ENCODE measurements at places on chromosomes 2 and 18.

- no peak for DNase-seq
Measured at GRCh38 chr2:214005337-214005736, 405.5 kb upstream of the VWC2L start.

DNA sequence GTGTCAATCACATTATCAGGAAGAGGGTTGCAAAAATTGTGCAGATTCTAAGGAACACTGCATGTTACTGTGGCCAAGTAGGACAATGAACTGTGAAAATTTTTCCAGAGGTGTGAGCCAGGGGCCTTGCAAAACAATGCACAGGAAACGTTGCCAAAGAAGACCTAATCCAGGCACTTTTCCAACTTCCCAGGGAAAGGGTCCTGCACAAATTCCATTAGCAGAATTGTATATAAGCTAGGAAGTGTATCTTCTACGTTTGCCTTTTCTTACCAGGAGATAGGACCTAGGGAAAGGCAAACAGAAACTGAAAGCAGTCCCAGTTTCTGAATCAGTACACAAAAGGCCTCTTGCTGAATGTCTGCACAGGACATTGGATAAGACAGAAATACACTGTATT lies 1888.3 kb upstream of the CELF4 start:
- DNase-seq, result no peak

- no peak for DNase-seq
Measured at GRCh38 chr2:178282075-178282815, 87.9 kb downstream of the OSBPL6 start.

DNA sequence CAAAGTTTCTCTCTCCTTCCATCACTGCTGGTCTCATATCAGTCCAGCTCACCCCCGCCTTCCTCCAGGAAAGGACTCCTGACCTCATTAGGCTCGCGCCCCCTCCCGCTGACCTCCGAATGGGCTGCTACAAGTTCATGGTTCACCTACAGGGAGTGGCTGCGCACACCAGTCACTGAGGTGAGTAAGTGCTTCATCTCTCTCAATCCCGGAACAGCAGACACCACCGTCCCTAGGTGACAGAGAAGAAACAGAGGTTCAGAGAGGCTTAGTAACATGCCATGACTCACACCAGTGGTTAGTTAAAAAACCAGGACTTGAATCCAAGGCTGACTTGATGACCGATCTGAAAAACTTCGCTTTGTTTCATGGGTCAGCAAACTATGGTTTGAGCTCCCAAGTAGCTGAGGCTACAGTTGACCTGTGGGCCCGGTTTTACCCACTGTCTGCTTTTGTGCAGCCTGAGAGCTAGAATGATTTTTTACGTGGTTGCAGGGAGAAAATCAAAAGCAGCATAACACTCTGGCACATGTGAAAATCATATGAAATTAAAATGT lies 42.0 kb downstream of the ZFP36L2 start:
- no peak for DNase-seq

DNA sequence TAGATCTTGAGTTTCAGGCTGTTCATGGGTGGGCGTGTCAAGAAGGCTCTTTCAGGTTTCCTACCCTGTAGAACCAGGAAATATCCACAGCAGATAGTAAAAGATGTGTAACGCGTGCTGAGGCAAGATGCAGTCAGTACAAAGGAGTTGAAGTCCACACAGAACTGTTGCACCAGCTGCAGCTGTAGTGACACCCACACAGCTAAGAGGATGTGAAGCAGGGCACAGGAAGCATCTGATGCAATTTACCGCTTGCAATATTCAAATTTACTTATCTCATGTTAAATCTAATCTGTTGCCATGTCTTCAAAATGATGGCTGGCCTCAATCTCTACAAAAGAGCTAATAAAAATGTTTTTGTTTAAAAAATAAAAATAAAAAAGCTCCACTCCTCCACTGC lies 132.8 kb downstream of the ARHGAP15 start:
- no peak for DNase-seq

- no peak for DNase-seq
Measured at GRCh38 chr2:156471762-156472161, 35.6 kb downstream of the GPD2 start.

DNA sequence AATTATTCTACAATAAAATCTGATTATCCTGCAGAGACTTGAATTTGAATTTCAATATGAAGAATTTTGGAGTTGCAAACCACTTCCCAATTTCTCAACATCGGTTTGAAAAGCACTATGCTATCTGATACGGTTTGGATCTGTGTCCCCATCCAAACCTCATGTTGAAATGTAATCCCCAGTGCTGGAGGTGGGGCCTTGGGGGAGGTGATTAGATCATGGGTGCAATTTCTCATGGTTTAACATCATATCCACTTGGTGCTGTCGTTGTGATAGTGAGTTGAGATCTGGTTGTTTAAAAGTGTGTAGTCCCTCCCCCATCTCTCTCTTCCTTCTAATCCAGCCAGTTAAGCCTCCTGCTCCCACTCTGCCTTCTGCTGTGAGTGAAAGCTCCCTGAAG lies 205.7 kb downstream of the NBAS start:
- no peak for DNase-seq

DNA sequence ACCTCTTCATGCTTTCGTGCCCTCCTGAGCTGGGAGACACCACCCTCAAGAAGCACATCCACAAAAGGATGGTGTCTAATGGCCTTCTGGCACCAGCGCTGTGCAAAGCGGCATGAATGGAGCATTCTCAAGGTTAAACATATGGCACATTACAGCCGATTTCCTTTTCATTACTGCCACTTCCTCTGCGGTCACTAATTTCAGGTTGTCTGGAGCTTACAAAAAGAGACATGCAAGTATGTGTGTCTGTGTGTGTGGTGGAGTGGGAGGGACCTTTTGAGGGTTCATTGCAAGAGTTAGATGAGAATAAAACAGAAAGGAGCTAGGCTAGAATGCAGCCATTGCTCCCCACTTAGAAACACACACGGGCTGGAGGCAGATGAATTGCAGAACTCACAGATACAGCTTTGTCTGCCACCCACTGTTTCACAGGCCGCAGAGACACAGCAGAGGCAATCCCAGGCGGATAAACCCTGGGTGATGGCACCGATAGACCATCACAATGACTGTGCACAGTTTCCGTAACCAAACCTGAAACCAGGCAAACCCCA lies 76.0 kb downstream of the TGIF1 start:
- peak; percentile 24 for DNase-seq

DNA sequence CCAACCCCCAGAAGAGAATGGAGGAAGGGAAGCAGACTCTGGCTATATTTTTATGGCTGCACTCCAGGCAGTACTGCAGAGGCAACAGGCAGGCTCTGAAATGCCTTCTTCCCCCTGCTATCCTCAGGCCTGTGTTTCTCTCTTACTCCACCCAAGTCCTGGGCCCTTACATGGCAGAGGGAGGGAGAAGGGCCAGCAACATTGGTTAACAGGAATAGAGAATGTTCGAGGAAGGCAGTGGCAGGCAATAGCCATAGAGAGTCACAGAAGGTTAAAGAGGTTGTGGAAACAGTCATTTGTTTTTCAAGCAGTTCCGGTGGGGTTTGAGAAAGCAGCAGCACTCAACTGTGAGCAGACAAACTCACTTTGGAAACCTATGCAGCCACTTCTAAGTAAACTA lies 15.1 kb upstream of the DARS1 start:
- no peak for DNase-seq

DNA sequence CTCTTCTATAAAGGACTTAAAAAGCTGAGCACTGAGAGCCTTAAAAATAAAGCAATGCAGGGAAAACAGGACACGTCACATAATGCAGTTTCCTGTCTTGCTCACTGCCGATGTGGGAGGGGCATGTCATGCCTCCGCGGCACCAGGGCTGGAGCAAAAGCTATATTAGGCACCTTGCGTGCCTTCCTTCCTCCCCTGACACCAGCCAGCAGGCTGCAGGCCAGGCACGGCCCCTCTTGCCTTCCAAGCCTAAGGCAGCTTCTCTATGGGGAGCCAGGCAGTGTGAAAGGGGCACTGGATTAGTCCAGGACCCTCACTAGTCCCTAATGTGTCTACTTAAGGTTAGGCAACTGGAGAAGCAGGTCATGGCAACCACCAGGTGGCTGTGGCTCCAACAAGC lies 26.3 kb downstream of the MRPL35 start:
- DNase-seq, result peak; percentile 62

DNA sequence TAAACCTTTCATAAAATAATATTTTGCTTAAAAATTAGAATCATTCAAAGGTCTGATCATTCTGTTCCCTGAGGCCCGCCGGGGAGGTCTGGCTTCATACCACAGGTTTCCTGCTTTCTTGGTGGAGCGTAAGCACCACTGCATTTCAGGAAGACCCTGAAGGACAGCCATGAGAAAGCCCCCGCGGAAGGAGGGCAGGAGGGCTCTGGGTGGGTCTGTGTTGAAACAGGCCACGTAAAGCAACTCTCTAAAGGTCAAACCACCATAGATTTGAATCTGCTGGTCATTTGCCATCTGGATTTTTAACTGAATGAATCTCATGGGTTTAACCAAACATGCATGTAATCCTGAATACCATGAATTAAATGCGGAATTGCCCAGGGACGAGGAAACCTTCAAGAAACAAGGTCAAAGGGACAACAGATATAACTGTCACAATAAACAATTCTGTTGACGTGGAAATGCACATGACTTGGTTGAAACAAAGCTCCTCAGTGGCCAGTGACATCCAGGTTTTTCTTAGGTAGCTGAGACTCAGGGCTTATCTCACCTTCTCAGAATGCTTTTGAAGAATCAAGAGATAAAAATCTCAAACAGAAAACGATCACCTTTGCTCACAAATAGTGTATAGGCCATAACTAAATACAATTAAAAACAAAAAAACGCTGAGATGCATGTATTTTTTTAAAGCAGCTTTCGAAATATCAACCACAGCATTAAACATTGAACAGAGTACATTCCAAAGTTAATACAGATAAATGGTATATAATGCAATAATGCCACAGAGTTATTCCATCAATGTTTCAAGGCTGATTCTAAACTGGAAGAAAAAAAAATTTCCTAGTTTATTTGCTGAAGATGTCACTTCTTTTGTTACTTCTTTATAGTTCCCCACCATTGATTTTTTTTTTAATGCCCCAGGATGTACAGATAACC lies 193.2 kb downstream of the BCL2 start:
- no peak for DNase-seq

GRCh38 chr2:121334581-121335293 lies 49.7 kb upstream of the TFCP2L1 start:
- DNase-seq, result peak; percentile 59
